Bronchus fibroblast of lung (primary cell): ENCODE measurements at places on chromosomes 12 and 14. TPM values are rescaled to one million over a fixed set of nuclear protein-coding genes. Genes with fewer than 3 reads are reported as not detected.

The SLC24A4 gene
- total RNA-seq: not detected in 2 replicates

The OR6C1 gene
- not detected in 2 replicates for total RNA-seq

The PGF gene
- 0.67 and 1.6 TPM in 2 replicates for total RNA-seq

The ALDH1L2 gene
- total RNA-seq: 29.1 and 31.8 TPM in 2 replicates

The CGRRF1 gene
- total RNA-seq: 7.6 and 12.4 TPM in 2 replicates

The FIGNL2 gene
- total RNA-seq: under 0.01 TPM in 2 replicates

The TCL1A gene
- not detected in 2 replicates for total RNA-seq

The WSCD2 gene
- total RNA-seq: not detected in 2 replicates
